ENCODE measurements at places on chromosomes 6 and 20. TPM values are rescaled to one million over a fixed set of nuclear protein-coding genes. Genes with fewer than 3 reads are reported as not detected.
A peak's percentile ranks its signal among the peaks of the same experiment; 100 is the strongest.

DNA sequence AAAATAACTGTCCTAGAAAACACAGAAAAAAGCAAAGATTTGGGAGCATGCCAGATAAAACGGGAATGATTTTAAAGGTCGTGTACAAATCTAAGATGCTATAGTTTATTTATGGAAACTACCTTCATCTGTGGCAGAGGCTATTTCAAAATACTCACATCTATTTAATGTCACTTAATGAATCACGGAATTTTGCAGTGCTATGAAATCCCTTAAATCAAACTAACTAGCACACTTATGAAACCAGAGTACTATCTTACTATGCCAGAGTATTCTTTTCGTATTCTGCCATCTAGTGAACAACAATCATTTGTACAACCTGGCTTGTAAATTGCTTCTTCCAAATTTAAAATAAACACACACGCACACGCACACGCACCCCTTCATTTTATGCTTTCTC lies 77.9 kb upstream of the BMP5 start:
- DNase-seq, result no peak

DNA sequence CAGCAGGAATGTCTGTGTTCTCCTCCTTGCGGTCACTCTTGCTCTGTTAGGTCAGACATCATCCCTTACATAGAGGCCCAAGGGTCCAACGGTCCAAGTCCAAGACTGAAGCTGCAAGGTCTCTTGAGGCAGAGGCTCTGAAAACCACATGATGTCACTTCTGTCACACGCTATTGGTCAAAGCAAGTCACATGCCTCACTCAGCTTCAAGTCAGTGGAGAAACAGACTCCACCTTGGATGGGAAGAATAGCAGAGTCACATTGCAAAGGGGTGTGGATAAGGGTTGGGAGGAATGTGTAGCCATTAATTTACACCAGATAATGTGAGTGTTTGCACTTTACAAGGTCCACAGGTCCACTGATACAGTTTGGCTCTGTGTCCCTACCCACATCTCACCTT lies 17.5 kb downstream of the SLC52A3 start:
- no peak for DNase-seq

DNA sequence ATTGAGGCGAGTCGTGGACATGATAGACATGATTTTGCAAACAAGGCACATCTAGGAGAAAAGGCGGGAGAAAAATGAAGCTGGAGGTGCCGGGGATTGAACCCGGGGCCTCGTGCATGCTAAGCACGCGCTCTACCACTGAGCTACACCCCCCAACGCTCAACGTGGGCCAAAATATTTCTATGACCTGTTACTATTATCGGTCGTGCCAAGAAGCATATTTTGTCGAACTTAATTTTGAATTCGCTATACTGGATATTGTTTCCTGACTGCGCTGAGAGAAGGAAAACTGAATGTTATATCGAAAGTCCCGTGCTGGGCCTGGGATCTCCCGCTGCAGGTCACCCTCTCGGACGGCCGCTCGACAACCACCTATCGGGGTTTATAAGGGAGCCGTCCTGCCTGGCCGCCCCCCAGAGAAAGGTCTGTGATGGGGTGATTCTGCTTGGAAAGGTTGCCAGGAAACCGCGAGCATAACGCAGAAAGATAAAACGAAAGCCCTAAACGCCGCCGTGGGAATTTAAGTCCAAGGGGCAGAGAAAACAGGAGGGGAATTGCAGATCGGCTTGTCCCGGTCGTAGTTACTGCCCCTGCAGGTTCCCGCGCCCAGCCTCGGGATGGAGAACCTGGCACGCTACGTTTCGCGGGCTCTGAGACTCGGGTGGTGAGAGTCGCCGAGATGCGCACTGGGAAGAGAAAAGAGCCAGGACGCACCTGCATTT lies 60.0 kb downstream of the TRIM27 start:
- peak; percentile 96 for DNase-seq

GRCh38 chr20:59604741-59605600 lies 631 bp downstream of the PHACTR3 start:
- DNase-seq, result no peak

Gene PNPLA1
- not detected for total RNA-seq
